HAP-1 (cell line): ENCODE measurements at places on chromosomes 7 and 10.

GRCh38 chr10:72108830-72109635 is 20.7 kb upstream of the SPOCK2 start:
- no peak for DNase-seq

- DNase-seq: no peak
Observed at GRCh38 chr10:24793648-24794379, 70.1 kb upstream of the ARHGAP21 start.

- no peak for DNase-seq
Observed at GRCh38 chr7:155974186-155974897, 162.1 kb upstream of the SHH start.

- DNase-seq: no peak
Observed at GRCh38 chr7:92678291-92678920, 88.2 kb upstream of the FAM133B start.

GRCh38 chr7:130114776-130115175 is 44.4 kb downstream of the KLHDC10 start:
- DNase-seq: no peak

DNA sequence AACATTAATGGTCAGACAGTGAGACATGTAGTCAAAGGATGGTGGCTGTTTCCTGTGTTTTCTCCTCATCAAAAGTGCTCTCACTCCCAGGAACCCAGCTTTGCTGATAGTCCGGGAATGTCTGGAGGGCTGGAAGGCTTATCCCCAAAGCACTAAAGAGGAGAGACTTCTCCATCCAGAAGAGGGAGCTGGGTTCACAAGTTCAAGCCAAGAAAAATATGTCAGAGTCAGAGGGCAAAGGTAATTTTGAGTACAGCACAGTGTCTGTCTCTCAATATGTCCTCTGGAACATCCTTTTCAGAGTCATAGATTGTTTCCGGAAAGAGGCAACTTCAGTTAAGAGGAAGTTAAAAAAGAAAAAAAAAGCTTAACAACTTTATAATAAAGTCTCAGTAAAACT is 281.5 kb upstream of the PHYHIPL start:
- no peak for DNase-seq

DNA sequence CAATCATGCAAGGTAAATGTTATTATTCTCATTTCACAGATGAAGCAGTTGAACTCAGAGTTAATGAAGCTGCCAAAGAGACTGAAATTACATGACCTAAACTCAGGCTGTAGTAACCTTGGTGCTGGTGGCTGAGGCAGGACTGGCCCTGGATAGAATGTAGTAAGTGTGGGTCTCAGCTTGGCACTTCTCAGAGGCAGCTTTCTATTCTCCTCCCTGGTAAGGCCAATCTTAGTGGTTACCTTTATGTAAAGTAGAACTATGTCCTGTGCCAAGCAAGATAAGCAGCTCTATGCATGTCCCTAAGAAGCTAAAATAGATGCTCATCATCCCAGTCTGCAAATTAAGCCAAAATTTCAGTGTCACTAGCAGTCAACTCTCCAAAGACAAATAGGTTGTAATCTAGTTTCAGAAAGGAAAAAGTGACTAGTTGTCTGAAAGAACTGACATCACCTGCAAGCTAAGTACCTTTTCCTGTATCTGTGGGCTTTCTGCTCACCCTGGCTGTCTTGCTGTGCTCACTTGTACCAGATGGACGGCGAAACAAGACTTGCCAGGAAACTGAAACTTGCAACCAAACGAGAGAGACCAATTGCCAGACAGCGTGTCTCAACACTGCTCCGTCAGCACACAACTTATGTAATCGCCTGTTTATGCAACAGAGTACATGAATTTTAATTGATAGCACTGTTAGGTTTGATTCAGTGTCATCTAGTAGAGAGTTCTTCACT is 43.7 kb downstream of the CH25H start:
- no peak for DNase-seq

DNA sequence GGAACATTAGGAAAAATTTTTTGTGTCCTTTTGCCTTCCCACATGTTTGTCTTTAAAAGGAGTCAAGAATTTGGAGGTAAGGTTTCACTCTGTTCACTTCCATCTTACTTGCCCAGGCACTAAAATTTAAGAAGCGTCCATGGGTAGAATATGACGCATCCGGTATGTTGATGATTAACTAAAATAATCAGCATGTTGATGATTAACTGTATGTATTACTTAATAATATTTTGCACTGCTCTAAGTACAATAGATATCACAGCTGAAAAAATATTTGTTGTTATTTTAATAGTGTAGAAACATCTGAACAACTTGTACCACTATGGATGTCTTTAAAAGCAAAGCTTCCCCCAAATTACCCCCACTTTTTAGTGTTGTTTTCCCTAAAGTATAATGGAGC is 11.5 kb downstream of the ANKRD22 start:
- no peak for DNase-seq

GRCh38 chr10:55369670-55370420 is 568.8 kb upstream of the PCDH15 start:
- DNase-seq: peak; percentile 65

GRCh38 chr10:129844216-129844766 is 119.8 kb downstream of the EBF3 start:
- peak; percentile 33 for DNase-seq

- no peak for DNase-seq
Observed at GRCh38 chr7:95549818-95550529, 46.3 kb downstream of the PDK4 start.

DNA sequence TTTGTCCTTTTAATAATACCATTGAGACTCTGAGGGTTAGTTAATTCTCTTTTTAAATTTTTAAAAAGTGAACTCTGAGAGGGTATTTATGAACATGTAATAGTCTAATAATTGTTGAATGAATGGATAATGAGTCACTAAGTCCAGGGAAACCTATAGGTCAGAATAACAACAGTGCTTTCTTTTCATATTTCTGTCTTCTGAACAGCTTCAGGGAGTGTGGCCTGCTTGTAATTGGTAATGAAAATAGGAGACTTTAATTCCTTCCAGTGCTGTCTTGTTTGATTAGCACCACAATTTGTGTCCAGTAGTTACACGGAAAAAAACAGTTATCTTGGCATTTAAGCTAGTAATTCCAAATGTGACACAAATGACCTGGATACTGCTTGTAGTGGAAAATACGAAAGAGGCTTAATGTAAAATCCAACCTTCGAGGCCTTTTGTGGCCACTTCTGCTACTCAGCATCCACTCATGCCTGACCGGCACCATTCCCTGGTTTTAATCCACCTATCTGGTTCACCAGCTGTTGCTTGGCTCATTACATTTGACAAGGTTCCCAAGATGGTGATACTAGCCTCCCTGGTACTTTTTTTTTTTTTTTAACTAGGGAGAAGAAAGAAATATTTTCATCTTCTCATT is 149.3 kb upstream of the IMMP2L start:
- no peak for DNase-seq

- no peak for DNase-seq
Observed at GRCh38 chr7:64581926-64582894, 19.3 kb upstream of the ZNF680 start.

DNA sequence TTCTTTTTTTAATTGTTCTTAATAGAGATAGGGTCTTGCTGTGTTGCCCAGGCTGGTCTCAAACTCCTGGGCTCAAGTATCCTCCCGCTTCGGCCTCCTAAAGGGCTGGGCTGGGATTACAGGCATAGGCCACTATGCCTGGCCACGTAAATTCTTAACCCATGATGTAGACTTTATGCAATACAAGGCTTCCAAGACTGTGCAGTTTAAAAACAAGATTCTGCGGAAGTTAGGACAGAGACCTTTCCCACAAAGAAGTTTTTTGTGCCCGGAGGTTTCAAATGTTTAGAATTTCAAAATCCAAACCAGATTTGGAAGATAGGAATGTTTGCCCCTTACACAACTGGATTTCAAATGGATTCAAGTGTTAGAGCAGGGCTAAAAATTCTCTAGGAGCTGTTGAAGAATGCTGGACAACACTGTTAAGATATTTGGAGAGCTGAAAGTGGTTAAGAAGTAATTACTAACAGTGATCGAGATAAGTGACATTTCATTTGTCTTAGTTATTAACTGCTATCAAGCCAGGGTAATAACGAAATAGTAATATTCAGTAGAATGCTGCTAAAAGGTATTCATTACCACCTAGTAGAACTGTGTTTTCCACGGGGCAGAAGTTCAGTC is 7.4 kb downstream of the APBB1IP start:
- no peak for DNase-seq

GRCh38 chr10:30442019-30442606 is 8.1 kb downstream of the MAP3K8 start:
- no peak for DNase-seq

DNA sequence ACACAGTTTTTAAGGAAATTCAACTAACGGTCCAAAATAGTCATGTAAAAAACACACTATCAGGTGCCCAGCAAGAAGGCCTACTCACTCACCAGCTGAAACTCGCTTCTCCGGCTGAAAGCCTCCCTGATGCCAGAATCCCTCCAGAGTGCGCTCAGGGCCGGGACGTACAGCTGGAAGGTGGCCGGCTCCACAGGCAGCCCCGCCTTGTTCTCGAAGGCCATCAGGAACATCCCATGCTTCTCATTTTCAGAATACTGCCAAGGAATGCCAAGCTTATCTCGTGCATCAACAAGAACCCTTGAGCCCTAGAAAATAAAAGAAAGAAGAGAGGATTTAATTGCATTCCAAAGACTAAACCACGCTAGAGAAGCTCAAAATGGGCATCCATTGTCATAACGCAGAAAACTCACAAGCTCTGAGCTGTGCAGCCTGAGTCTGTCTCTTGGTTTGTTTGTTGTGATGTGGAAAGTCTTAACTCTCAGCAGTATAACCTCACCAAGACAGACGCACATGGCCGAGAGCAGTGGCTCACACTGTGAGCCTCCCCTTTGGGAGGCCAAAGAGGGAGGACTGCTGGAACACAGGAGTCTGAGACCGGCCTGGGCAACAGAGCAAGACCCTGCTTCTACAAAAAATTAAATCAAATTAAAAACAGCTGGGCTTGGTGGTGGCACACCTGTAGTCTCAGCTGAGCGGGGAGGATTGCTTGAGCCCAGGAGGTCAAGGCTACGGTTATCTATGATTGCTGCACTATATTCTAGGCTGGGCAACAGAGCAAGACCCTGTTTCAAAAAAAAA is 49.1 kb downstream of the GNA12 start:
- no peak for DNase-seq

GRCh38 chr7:2717293-2718261 is 29.6 kb downstream of the AMZ1 start:
- no peak for DNase-seq

- no peak for DNase-seq
Observed at GRCh38 chr10:42939237-42939636, 137.6 kb upstream of the RET start.

GRCh38 chr7:85622059-85622458 is 435.2 kb upstream of the SEMA3D start:
- DNase-seq: no peak

GRCh38 chr10:46554166-46554781 is 2.2 kb downstream of the GPRIN2 start:
- no peak for DNase-seq

- DNase-seq: no peak
Observed at GRCh38 chr7:21429021-21429420, 1.1 kb downstream of the SP4 start.

DNA sequence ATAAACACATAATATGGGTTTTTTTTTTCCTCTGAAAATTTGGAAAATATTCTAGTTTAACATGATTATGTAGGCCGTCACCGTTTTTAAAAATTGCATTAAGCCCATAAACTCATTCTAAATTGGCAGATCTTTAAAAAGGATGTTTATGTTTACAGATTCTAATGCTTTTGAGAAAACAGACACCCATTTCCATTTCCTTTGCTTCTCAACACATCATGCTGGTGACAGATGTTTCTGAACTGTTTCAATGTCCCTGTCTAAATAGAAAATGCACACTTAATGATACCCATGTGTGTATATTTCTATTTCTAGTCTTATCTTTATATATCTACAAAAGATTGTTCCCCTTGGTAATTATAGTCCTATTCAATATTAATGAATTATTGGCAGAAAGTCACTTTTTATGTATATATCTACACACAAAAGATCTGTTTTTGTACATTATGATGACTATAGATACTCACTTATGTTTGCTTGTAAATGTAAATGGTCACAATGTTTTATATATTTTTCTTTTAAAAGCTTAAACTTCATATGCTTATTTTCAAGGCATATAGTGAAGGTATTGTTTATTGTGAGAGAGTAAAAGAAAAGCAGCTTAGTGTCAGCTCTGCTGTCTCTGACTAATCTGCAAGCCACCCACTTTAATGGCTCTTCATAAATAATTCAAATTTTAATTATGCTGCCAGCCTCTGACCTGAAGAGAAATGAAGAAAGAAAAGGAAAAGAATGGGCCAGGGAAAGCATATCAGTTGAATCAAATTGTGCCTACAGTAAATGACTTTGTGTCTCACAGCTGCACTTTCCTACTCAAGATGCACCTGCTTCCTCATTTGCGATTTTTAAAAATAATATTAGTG is 179.4 kb downstream of the CACNA2D1 start:
- peak; percentile 96 for DNase-seq

GRCh38 chr10:132609211-132609610 is 71.6 kb downstream of the INPP5A start:
- DNase-seq: no peak

DNA sequence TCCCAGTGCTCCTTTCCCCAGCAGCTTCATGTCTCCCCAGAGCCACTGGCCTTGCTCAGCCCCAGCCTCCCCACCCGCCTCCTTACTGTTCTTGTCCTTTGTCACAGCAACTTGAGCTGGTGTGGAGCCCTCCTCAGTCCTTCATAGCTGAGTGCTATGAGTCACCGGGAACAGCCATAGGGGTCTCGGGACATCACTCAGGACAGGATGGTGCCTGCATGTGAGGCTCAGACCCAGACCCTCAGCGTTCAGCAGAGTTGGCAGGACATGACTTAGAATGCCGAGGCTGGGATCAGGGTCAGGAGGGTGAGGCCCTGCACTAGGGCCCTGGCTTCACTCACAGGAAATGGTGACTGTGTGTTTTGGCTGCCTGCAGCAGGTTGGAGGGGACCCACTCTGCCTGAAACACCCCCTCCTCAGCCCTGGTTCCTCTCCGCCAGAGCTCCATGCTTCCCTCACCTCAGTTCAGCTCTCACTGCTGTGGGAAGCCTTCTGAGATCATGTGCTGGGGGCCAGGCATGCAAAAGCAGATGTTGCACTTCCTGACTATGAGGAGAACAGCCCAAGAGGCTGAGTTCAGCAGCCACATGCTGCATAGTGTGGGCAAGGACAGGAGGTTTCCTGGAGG is 40.7 kb upstream of the GJD4 start:
- DNase-seq: no peak

GRCh38 chr7:83697804-83698530 is 49.0 kb upstream of the SEMA3E start:
- peak; percentile 41 for DNase-seq

- no peak for DNase-seq
Observed at GRCh38 chr7:128192497-128193142, 48.5 kb upstream of the LEP start.

DNA sequence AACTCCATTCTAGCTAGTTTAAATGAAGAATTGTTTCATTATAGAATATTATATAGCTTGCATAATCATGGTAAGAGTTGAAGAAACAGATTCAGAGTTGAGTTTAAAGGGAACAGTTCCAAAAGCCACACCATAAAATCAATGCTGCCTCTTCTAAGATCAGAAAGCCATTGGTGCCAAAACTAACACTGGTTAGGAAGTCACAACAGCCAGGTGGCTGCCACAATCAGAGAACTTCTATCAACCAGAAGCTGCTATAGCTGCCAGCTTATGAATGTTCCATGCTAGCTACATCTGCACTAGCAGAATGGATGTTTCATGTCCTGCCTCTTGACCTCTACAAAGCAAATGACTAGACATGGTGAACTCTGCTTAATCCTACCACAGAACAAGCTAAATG is 583.1 kb upstream of the LRRN3 start:
- DNase-seq: no peak
